ENCODE measurements at places on chromosomes 7 and 10.

DNA sequence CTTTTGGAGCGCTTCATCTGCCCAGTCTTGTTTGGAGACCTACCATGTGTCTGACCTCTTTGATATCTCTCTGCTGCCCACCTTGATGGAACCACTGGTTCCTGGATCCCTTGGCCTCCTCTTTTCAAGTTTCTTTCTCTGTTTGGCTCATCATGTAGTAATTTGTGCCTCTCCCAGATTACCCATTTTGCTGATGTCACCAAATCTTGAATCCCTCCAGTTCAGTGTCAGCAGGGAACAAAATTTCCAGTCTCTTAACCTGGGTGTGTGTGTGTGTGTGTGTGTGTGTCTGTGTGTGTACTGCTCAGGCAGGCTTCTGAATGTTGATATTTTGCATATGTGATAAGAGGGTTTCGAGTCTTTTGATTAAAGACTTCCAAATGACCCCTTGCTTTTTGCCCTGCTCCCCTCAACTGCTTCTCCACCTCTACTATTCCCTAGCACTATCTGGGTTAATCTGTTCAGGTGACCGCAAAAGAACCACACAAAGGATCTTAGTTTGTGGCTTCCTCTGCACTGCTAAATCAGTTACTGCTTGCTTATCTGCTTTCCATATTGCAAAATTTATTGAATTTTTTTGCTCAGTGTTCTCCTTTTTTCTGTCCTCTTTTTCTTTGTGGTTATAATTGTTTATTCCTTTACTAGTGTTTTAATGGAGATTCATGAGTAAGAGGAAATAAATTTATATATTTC lies 25.7 kb downstream of the MYO3A start:
- no peak for DNase-seq

- no peak for DNase-seq
Observed at GRCh38 chr10:126777714-126778113, 107.2 kb upstream of the C10orf90 start.

- DNase-seq = peak; percentile 39
Observed at GRCh38 chr7:139854124-139854511, 25.1 kb downstream of the TBXAS1 start.

DNA sequence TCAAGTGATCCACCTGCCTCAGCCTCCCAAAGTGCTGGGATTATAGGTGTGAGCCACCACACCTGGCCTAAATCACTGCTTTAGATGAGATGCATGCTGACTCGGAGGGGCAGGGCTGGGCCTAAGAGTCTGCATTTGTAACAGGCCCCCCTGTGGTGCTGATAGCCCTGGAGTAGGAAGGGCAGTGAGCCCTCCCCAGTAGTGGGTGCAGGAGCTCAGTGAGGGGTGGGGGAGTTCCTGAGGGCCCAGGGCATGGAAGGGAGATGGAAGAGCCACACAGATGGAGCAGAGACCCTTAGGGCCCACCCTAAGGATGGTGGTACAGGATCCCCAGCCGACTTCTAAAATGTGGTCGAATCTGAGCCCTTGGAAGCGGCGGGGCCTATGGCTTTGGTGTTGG lies 131.7 kb upstream of the PPIF start:
- DNase-seq = no peak

- DNase-seq = no peak
Observed at GRCh38 chr10:132439025-132439388, 42.0 kb downstream of the PWWP2B start.

DNA sequence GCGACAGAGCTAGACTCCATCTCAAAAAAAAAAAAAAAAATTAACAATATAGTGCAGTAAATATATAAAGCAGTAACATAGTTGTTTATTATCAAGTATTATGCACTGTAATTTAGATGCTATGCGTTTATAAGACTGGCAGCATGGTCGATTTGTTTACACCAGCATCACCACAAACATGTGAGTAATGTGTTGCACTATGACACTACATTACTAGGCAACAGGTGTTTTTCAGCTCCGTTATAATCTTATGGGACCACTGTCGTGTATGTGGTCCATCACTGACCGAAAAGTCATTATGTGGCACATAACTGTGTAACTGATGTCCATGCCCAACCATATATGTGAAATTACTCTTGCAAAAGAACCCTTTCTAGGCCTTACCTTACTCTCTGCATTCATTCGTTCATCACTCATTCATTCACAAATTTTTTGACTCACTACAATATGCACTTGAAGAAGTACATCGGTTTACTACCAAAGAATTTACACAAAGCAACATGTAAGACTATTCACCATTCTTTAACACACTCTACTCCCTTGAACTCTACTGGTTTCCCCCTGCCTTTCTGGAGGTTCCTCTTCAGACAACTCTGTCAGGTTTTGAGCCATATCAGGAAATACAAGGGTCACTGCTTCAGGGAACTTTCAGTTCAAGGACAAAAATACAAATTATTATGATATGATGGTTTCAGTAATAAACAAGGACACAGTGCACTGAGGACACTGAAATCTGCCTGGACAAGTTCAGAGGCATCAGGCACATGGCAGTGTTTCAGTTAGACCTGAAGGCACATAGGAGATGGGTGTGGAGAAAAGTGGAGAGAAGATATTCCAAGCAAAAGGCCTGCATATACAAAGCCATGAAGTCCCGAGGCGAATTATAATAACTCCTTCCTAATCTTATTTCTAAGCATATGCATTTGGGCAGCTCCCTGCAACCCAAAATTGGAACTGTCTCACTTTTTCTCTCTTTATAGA lies 17.4 kb downstream of the ITGB1 start:
- DNase-seq = no peak

GRCh38 chr10:17643339-17643754 lies 604 bp upstream of the STAM start:
- DNase-seq = peak; percentile 72

DNA sequence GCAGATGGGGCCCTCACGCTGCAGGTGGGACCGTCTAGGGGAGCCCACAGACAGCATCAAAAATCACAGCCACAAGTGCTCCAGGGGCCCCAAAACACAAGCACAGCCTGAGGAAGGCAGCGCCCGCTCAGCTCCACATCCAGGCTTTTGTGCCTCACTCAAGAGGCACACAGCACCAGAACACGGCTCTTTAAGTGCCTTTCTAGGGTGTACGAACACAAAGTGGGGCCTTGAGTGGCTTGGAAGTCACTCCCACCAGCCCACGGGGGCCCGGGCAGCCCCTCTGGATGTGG lies 65.2 kb downstream of the DIP2C start:
- DNase-seq = no peak
